ENCODE measurements at places on chromosomes 5 and 9. TPM values are rescaled to one million over a fixed set of nuclear protein-coding genes. Genes with fewer than 3 reads are reported as not detected.

The PSD2 gene
- not detected for total RNA-seq

The FYB1 gene
- total RNA-seq: 0.26 TPM

The PCDHGA4 gene
- 0.53 TPM for total RNA-seq

The PPP3R2 gene
- total RNA-seq: not detected

The GFI1B gene
- not detected for total RNA-seq

The ZNF658 gene
- 5.9 TPM for total RNA-seq

The CDKN2B gene
- 29.2 TPM for total RNA-seq

The GDF9 gene
- total RNA-seq: under 0.01 TPM

The RETREG1 gene
- 0.53 TPM for total RNA-seq

The DCAF12 gene
- total RNA-seq: 19.6 TPM

The MCC gene
- 47.4 TPM for total RNA-seq

The SIT1 gene
- not detected for total RNA-seq

The ZFP2 gene
- total RNA-seq: 0.53 TPM

The CYLC2 gene
- not detected for total RNA-seq

The UTP15 gene
- total RNA-seq: 23.6 TPM

The C8G gene
- 0.79 TPM for total RNA-seq

The LECT2 gene
- not detected for total RNA-seq

The SPINK4 gene
- total RNA-seq: not detected

The TAS2R1 gene
- not detected for total RNA-seq

The PDE6A gene
- not detected for total RNA-seq

The RNF180 gene
- 4.5 TPM for total RNA-seq

The CNTFR gene
- total RNA-seq: not detected

The TLN1 gene
- 71.0 TPM for total RNA-seq

The MEIKIN gene
- not detected for total RNA-seq

The KIF2A gene
- 39.7 TPM for total RNA-seq

The OR13F1 gene
- total RNA-seq: not detected

The LSM11 gene
- 2.9 TPM for total RNA-seq

The FSD1L gene
- total RNA-seq: 2.4 TPM

The ANKRD18B gene
- 6.0 TPM for total RNA-seq

The C5orf58 gene
- total RNA-seq: not detected

The USP20 gene
- 6.7 TPM for total RNA-seq

The GAS1 gene
- total RNA-seq: 2.6 TPM

The SLC35D2 gene
- 30.3 TPM for total RNA-seq

The SV2C gene
- total RNA-seq: not detected

The IL17B gene
- not detected for total RNA-seq

The TBC1D9B gene
- 45.2 TPM for total RNA-seq

The SPATA31E1 gene
- not detected for total RNA-seq

The TMEM8B gene
- 1.5 TPM for total RNA-seq

The UBTD2 gene
- total RNA-seq: 20.8 TPM

The CNTLN gene
- 0.79 TPM for total RNA-seq

The PRSS3 gene
- 95.6 TPM for total RNA-seq

The ECM2 gene
- total RNA-seq: 0.90 TPM

The WDR38 gene
- not detected for total RNA-seq

The MEGF9 gene
- total RNA-seq: 4.7 TPM

The ACTBL2 gene
- total RNA-seq: under 0.01 TPM

The ZNF622 gene
- total RNA-seq: 72.7 TPM

The CFAP157 gene
- not detected for total RNA-seq

The SH2D3C gene
- not detected for total RNA-seq

The MYMK gene
- total RNA-seq: not detected

The HSPB3 gene
- not detected for total RNA-seq

The GABRA6 gene
- not detected for total RNA-seq

The SNCAIP gene
- not detected for total RNA-seq

The DMRT3 gene
- not detected for total RNA-seq

The NCS1 gene
- 22.9 TPM for total RNA-seq

The NSD1 gene
- total RNA-seq: 32.4 TPM

The FOXI1 gene
- not detected for total RNA-seq

The SLC4A9 gene
- not detected for total RNA-seq

The FANCG gene
- total RNA-seq: 7.6 TPM
